ENCODE measurements at places on chromosomes 5 and 9. TPM values are rescaled to one million over a fixed set of nuclear protein-coding genes. Genes with fewer than 3 reads are reported as not detected.

- DNase-seq = no peak
- no peaks in the 10 kb centered on the region for H3K4me1 ChIP-seq
- H3K36me3 ChIP-seq = no peaks in the 10 kb centered on the region
These were observed 1378.1 kb downstream of the EFNA5 start for GRCh38 chr5:106292654-106293053.

DNA sequence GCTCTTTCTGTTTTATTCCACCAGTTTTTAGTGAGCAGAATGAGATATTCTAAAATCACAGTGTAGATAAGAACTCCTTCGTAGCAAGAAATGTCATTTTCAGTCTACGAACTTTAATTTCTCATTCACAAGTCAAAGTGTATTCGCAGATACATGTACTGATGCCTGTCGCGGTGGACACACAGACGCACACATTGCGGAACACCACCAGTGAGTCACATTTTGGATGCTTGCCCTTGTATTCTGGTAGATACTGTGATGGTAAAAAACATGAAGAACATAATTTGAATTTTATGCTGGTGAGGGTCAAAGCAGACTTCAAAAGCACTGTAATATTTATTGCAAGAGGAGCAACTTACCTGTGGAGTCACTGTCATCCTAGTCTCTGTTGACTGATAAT, 4.7 kb upstream of the C9orf57 start:
- H3K4me1 ChIP-seq = no peaks in the 10 kb centered on the region
- H3K4me3 ChIP-seq = no peak overlapping the region
- no peak for DNase-seq
- H3K36me3 ChIP-seq = no peaks in the 10 kb centered on the region
- H3K27ac ChIP-seq = no peak overlapping the region

- no peaks in the 10 kb centered on the region for H3K36me3 ChIP-seq
- H3K4me3 ChIP-seq = no peak overlapping the region
- H3K27ac ChIP-seq = no peak overlapping the region
These were observed 1005.5 kb upstream of the PTPRD start for GRCh38 chr9:11618241-11618805.

GRCh38 chr5:142420561-142421227, 95.9 kb upstream of the SPRY4 start:
- no peaks in the 10 kb centered on the region for H3K36me3 ChIP-seq
- no peak overlapping the region for H3K27ac ChIP-seq
- no peaks in the 10 kb centered on the region for H3K27me3 ChIP-seq
- H3K4me3 ChIP-seq = no peak overlapping the region
- no peaks in the 10 kb centered on the region for H3K4me1 ChIP-seq

GRCh38 chr5:63118221-63118620, 539.6 kb downstream of the LRRC70 start:
- no peak overlapping the region for H3K4me3 ChIP-seq
- H3K4me1 ChIP-seq = no peaks in the 10 kb centered on the region
- no peaks in the 10 kb centered on the region for H3K27me3 ChIP-seq
- H3K27ac ChIP-seq = no peak overlapping the region

- no peak for DNase-seq
- no peak overlapping the region for H3K4me3 ChIP-seq
- H3K27ac ChIP-seq = no peak overlapping the region
- no peaks in the 10 kb centered on the region for H3K27me3 ChIP-seq
- H3K4me1 ChIP-seq = no peaks in the 10 kb centered on the region
- no peaks in the 10 kb centered on the region for H3K36me3 ChIP-seq
These were observed 149.7 kb upstream of the EFNA5 start for GRCh38 chr5:107820429-107820828.

GRCh38 chr9:136566901-136567300, 21.1 kb upstream of the NOTCH1 start:
- peak; percentile 88 for DNase-seq
- no peak overlapping the region for H3K27ac ChIP-seq
- H3K4me1 ChIP-seq = no peaks in the 10 kb centered on the region
- H3K27me3 ChIP-seq = no peaks in the 10 kb centered on the region

The LHX2 gene
- 2.6 TPM for total RNA-seq

GRCh38 chr5:3811116-3811515, 215.5 kb downstream of the IRX1 start:
- no peaks in the 10 kb centered on the region for H3K27me3 ChIP-seq
- H3K4me1 ChIP-seq = no peaks in the 10 kb centered on the region
- no peak for DNase-seq

DNA sequence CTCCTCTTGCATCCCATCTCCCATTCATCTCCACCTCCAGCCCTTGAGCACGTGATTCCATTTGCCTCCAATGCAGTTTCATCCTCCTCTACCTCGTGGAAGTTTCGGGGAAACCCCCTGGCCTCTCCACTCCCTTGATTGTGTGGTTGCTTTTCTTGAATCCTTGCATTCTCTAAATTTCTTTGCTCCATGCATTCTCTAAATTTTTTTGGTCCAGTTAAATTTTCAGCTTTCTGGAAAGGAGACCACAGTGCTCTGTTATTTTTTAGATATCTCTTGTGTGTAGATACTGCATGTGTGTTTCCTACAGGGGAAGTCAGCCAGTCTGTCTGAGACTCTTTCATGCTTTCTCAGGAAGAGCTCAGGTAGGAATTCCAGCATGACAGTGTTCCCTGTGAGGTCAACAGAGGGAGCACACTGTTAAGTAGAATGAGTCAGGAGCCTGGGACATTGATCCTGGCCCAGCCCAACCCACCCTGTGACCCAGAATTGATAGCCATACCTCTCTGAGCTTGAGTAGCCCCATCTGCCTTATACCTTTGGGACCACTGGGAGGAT, 52.8 kb downstream of the AMBP start:
- no peak overlapping the region for H3K4me3 ChIP-seq
- peaks cover 2% of the 10 kb centered on the region for H3K36me3 ChIP-seq
- DNase-seq = no peak
- no peaks in the 10 kb centered on the region for H3K4me1 ChIP-seq
- H3K27me3 ChIP-seq = no peaks in the 10 kb centered on the region

The FBN2 gene
- total RNA-seq = 0.98 TPM

The SH3TC2 gene
- total RNA-seq = 0.57 TPM

DNA sequence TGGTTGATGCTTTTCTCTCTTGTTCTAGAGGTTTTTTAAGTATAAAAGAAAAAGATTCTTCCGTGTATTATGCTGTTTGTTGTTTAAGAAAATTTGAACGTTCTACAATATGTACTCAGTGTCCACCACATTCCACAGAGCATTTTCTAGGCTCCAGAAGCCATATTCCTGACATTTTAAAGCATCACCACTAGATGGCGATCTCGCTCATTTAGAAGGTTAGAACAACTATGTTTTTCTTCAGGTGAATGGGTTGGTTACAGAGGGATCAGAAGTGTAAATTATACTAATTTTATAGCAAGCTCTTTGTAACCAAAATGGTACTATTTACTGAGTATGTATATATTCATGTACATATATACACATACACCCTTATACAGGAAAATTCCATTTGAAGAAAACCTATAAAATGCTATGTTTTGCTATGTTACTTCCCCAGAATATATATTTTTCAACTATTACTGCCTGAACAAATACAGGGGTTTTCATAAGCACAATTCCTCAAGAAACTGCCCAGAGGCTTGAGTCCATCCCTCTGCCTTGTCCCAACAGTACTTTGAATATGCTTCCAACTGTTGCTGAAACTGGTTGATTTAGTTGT, 284.3 kb downstream of the CCDC171 start:
- no peaks in the 10 kb centered on the region for H3K4me1 ChIP-seq
- DNase-seq = no peak
- no peak overlapping the region for H3K4me3 ChIP-seq
- H3K27me3 ChIP-seq = no peaks in the 10 kb centered on the region

The NDUFA8 gene
- total RNA-seq = 43.9 TPM

GRCh38 chr5:134394932-134395331, 16.7 kb downstream of the CDKN2AIPNL start:
- H3K27ac ChIP-seq = no peak overlapping the region
- no peaks in the 10 kb centered on the region for H3K27me3 ChIP-seq
- DNase-seq = no peak
- no peaks in the 10 kb centered on the region for H3K4me1 ChIP-seq

- no peak for DNase-seq
- H3K4me1 ChIP-seq = no peaks in the 10 kb centered on the region
- no peak overlapping the region for H3K27ac ChIP-seq
- H3K4me3 ChIP-seq = no peak overlapping the region
These were observed 44.1 kb upstream of the ANKRD33B start for GRCh38 chr5:10519729-10520128.

The SLIT3 gene
- total RNA-seq = 1.2 TPM

DNA sequence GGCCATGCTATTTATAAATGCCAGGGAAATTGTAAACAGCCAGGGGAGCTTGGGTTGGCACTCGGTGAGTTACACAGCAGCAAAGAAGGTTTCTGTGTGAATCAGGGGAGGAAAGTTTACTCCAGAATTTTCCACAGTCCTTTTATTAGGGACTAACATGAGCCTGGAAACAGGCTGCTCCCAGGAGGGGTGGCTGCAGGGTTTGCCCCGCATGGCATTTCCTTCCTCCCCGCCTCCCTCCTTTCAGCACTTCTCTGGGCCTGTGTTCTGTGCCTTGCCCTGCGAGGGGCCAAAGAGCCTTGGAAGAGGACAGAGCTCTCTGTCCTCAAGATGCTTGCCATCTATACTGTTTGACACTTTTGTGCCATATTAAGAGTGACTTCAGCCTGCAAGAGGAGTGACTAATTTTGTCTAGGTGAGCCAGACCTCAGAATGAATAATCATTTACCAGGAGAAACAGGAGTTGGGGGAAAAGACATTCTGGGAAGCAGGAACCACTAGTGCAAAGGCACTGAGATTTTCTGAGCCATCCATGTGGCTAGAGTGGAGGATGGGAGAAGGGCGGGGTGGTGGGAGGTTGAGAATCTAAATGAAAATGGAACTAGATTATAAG, 1.8 kb downstream of the GSN start:
- DNase-seq = no peak
- no peak overlapping the region for H3K27ac ChIP-seq
- no peak overlapping the region for H3K4me3 ChIP-seq
- peaks cover 4% of the 10 kb centered on the region for H3K4me1 ChIP-seq

The PCDHGB3 gene
- 0.56 TPM for total RNA-seq

- H3K27ac ChIP-seq = no peak overlapping the region
- no peaks in the 10 kb centered on the region for H3K4me1 ChIP-seq
- no peaks in the 10 kb centered on the region for H3K27me3 ChIP-seq
- H3K4me3 ChIP-seq = no peak overlapping the region
- DNase-seq = no peak
These were observed 570.4 kb downstream of the NR2F1-AS1 start for GRCh38 chr5:93010616-93011015.

- no peak for DNase-seq
- no peak overlapping the region for H3K27ac ChIP-seq
- no peak overlapping the region for H3K4me3 ChIP-seq
- no peaks in the 10 kb centered on the region for H3K27me3 ChIP-seq
- H3K36me3 ChIP-seq = no peaks in the 10 kb centered on the region
These were observed 67.2 kb upstream of the IFNE start for GRCh38 chr9:21549251-21549765.

GRCh38 chr9:130193103-130193502, 20.9 kb downstream of the NCS1 start:
- H3K4me1 ChIP-seq = no peaks in the 10 kb centered on the region
- no peak overlapping the region for H3K27ac ChIP-seq
- H3K36me3 ChIP-seq = no peaks in the 10 kb centered on the region
- no peak for DNase-seq
- no peak overlapping the region for H3K4me3 ChIP-seq

The CENPK gene
- total RNA-seq = 0.33 TPM

DNA sequence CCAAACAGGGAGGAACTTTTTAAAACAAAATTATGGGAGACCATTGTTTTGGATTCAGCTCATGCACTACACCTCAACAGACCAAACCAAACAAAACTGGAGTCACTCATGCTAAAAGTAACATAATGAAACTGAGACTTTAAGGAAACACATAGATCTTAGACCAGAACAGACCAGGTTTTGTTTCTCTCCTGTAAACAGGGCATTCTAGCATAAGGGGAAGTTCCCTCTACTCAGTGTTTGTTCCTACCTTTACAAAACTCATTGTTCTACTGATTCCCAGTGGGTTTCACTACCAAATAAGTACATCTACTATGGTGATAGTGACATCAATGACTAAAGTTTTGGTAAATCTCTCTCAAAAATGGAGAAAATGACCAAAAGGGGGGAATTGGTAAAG, 1103.6 kb upstream of the EDIL3 start:
- no peak overlapping the region for H3K4me3 ChIP-seq
- H3K27ac ChIP-seq = no peak overlapping the region
- no peak for DNase-seq
- no peaks in the 10 kb centered on the region for H3K4me1 ChIP-seq
- H3K36me3 ChIP-seq = no peaks in the 10 kb centered on the region

The LAMC3 gene
- total RNA-seq = 14.3 TPM

- H3K27me3 ChIP-seq = no peaks in the 10 kb centered on the region
- no peak for DNase-seq
- no peak overlapping the region for H3K4me3 ChIP-seq
- H3K36me3 ChIP-seq = no peaks in the 10 kb centered on the region
- no peak overlapping the region for H3K27ac ChIP-seq
These were observed 13.8 kb downstream of the TBC1D2 start for GRCh38 chr9:98241357-98242300.

GRCh38 chr9:131094622-131095021, 1.7 kb upstream of the AIF1L start:
- H3K27me3 ChIP-seq = peaks cover 4% of the 10 kb centered on the region
- DNase-seq = no peak
- no peaks in the 10 kb centered on the region for H3K4me1 ChIP-seq

The CD14 gene
- total RNA-seq = 513 TPM
